ENCODE measurements at places on chromosomes 7 and 10.

DNA sequence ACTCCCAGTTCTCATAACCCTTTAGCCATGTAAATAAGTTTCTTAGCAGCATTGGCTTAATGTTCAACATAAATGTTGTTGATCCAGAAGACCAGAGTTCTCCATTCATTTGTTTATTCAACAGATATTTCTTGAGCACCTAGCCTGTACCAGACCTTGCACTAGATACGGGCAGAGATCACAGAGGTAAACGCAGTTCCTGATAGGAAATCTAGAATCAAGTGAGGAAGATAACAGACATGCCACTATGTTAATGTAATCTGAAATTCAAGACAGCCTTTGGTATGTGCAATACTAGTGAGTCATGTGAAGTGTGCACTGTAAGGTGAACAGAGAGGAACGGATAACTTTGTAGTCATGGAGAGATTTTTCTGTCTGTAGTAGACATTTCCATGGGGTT, 3.0 kb downstream of the BUB3 start:
- DNase-seq = peak; percentile 40

GRCh38 chr10:66505003-66505657, 420.7 kb upstream of the LRRTM3 start:
- DNase-seq = no peak

DNA sequence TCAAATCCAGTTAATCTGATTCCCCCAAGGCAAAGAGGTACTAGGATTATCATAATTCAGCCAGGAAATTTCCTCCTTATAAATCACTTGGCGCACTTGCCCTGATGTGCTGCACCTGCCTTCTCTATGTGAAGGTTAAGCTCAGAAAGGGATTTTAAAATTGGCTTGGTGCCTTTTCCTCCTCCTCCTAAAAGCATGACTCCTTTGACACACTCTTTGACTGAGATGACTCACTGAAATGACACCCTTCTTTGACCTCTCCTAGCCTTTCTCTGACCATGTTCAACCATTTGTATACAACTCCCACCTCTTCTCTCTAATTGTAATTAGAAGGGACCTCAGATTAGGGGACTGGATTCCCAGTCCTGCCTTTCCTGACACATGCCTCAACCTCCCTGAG, 46.5 kb downstream of the ABLIM1 start:
- no peak for DNase-seq

- DNase-seq = peak; percentile 47
Measured at GRCh38 chr7:150325110-150325611, 1.8 kb upstream of the ACTR3C start.
